ENCODE measurements at places on chromosomes 2 and 18.

- no peak for DNase-seq
Observed at GRCh38 chr2:223587301-223587700, 14.9 kb downstream of the SCG2 start.

- DNase-seq: no peak
Observed at GRCh38 chr18:60024857-60025256, 125.1 kb downstream of the PMAIP1 start.

DNA sequence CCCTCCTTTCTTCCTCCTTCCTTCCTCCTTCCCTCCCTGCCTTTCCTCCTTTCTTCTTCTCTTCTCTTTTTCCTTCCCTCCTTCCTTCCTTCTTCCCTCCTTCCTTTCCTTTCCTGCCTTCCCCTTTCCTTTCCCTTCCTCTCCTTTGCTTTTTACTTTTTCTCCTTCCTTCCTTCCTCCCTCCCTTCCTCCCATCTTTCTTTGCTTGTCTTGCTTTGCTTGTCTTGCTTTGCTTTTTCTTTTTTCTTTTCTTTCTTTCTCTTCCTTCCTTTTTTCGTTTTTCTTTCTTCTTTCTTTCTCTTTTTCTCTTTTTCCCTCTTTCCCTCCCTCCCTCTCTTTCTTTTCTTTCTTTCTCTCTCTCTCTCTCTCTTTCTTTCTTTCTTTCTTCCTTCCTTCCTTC lies 113.0 kb downstream of the NYAP2 start:
- DNase-seq: no peak

- DNase-seq: no peak
Observed at GRCh38 chr2:7444626-7445025, 527.4 kb downstream of the RNF144A start.

DNA sequence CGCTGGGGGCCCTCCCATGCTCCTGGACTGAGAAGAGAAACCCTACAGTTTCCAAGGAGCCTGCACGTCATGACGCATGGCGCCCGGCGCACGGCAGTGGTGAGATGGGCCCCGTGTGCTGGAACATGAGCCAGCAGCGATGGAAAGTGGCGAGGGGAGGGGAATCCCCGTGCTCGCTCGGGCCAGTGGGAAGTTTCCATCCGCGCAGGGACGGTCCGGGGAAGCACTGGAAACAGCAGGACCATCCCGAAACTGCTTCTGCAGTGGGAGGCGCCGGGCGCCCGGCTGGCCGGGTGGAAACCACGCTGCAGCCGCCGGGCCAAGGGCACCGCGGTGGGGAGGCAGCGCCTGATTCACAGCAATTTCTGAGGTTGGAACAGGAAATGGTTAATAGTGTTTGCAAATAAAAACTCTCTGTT lies 4.9 kb upstream of the PDCD1 start:
- DNase-seq: no peak

GRCh38 chr2:2164326-2164917 lies 166.7 kb downstream of the MYT1L start:
- DNase-seq: no peak

- DNase-seq: peak; percentile 25
Observed at GRCh38 chr2:237309011-237309410, 105.0 kb downstream of the COL6A3 start.

DNA sequence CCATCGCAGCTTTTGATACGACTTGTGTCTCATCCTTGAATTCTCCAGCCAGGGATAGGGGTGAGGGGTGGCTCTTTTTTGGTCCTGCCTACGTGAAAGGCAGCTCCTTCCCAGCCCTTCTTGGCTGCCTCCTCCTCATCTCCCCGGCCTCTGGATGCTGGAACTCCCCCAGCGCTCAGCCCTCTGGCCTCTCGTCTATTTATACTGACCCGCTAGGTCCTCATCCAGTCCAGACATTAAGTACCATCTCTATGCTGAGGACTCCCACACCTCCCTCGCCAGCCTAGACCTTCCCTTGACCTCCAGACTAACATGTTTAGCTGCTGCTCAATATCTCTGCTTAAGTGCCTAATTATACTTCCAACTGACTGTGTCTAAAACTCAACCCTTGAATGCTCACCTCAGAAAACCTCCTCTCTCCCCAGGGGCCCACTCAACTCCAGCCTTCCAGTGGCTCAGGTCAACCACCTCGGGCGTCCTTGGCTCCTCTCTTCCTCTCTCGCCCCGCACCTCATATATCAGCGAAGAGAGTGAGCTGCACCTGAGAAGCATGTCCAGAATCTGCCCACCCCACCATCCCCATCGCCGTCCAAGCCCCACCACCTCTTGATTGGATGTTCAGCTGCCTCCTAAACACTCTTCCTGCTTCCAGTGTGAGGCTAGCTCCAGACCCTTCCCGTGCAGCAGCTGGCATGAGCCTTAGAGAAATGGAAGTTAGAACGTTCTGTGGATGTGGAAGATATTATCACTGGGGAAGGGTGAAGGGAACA lies 34.8 kb downstream of the TOGARAM2 start:
- DNase-seq: no peak

DNA sequence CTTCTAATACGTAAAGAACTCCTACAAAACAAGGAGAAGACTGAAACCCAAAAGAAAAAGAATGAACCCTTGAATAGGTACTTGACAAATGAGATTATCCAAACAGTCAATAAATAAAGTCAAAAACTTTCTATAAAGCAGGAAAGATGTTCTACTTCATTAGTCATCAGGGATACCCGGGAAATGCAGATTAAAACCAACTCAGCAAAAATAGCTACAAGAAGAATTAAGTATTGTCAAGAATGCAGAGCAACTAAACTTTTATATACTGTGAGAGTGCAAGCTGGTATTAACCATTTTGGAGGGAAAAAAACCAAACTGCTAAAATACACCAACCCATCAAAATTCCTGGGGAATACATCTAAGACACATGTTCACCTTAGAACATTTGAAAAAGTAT lies 10.4 kb downstream of the TXNL1 start:
- no peak for DNase-seq

GRCh38 chr2:88209521-88210131 lies 39.5 kb downstream of the THNSL2 start:
- peak; percentile 27 for DNase-seq

DNA sequence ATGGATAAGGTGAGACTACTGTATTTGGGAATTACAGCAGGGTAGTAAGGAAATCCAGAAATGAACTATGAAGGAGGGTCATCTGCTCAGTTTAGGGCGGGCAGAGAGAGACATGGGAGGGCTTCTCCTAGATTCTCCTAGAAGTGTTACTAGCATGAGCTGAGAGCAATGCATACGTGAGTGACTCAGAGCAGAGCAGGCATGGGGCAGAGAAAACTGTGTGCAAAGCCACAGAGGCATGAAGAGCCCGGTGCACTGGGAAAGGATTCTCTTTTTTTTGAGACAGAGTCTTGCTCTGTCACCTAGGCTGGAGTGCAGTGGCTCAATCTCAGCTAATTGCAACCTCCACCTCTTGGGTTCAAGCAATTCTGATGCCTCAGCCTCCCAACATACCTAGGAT lies 116.2 kb downstream of the SOCS6 start:
- DNase-seq: no peak

GRCh38 chr2:174717273-174717672 lies 47.0 kb downstream of the CHRNA1 start:
- no peak for DNase-seq

GRCh38 chr2:176979981-176980710 lies 232.4 kb upstream of the HNRNPA3 start:
- DNase-seq: no peak

DNA sequence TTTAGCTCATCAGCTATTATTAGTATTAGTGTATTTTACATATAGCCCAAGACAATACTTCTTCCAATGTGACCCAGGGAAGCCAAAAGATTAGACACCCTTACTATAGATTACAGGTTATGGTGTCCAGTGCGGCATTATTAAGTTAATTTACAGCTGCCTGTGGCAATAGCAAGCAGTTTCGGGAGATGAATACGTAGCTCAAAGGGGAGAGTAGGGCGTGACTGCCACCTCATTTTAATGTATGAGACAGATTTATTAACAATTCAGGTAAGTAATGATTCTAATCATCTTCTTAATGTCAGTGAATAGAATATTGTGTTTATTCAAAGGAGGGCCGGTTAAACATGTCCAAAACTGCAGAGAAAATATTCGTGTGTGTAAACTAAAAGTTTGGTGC lies 6.8 kb upstream of the DSG3 start:
- DNase-seq: no peak

- DNase-seq: no peak
Observed at GRCh38 chr2:127388423-127389164, 819 bp upstream of the MAP3K2 start.

DNA sequence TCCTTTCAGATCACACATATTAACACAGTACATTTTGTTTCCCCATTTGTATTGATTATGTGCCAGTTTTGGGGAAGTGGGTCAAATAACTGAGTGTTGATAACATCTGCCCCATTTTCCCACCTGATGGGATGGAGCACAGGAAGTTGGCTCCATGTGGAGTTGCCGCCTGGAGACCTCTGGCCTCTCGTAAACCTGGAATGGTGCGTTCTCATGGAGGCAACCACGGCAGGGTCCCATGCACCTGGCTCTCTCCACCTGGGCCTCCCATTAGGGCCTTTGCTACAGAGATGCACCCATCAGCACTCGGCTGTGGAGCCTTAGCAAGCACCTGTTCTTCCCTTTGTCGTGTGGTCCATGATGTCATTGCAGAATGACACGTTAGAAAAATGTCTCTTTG lies 130.6 kb downstream of the MBP start:
- no peak for DNase-seq

DNA sequence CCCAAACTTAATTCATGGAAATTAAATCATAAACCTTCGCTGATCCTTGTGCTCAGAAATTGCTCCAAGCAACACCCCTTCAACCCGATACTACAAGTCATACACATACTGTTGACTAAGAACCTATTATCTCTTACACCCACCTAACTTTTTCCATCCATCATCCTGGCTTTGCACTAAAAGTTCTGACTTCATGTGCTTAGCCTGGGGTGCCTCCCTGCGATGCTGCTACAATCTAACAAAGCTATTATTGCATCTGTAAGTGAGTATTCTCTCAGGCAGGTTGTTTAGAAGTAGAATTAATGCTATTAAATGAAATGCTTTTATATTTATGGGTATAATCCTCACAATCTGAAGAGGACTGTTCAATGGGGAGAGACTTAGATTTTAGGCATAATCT lies 619.8 kb downstream of the CCDC85A start:
- DNase-seq: no peak

DNA sequence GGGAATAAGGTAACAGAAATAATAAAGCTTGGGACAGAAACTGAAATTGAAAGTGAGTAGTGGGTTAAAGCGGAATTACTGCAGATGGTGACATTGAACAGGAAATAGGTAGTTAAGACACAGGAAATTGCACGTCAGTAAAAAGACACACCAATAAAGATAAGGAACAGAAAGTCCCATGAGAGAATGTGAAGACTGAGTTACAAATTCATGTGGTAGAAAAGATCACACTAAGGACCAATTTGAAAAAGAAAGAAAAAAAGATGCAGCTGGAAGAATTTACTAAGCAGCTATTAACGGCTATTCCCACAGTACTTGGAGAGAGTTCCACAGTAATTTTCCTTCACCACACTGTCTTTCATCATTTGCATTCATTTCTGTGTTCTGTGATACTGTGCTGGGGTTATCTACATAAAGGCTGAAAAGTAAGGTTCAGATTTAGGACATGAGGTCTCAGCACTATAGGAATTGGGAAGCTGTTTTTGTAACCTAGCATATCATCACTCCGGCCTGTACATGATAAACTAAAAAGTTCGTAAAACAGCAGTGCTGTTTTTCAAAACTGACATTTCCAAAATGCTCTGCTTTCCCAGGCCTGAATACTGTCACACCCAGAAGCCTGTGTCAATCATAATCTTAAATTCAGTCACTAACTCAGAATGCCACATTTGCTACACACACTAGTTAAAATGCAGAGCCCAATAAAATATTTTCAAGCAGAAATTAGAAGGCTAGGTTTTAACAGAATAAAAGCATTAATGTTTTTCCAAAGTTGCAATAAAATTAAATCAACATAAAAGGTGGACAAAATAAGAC lies 42.9 kb downstream of the SRBD1 start:
- peak; percentile 72 for DNase-seq

- no peak for DNase-seq
Observed at GRCh38 chr18:28560331-28560730, 383.4 kb upstream of the CDH2 start.

DNA sequence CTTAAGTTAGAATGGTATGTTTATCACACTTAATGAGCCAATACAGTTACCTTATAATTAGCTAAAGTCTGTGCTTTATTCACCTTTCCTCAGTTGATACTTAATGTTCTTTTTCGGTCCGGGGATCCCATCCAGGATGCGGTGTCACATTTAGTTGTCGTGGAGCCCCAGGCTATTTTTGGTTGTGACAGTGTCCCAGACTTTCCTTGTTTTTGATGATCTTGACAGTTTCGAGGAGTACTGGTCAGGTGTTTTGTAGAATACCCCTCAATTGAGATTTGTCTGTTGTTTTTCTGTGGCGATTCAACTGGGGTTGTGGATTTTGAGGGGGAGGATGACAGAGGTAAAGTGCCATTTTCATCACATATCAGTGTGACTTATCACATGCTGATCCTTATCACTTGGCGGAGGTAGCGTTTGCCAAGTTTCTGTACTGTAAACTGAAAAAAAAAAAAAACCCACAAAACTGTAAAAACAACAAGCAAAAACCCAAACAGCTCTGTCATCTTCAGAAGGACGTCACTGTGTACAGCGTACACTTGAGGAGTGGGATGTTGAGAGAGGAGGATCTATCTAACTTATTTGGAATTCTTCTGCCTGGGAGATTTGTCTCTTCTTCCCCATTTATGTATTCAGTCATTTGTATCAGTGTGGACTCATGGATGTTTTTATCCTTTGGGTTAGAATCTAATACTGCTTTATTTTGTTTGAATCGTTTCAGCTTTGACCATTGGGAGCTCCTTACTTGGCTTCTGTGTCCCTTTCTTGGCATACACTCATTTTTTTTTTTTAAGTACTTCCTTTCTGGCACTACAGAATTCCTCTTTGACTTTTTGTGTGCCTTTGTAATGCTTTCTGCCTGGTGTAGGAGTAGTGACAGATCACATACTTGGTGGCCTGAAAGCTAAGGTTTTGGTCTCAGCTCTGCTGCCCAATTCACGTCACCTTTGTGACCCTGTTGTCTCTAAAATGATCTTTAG lies 68.1 kb downstream of the FMNL2 start:
- DNase-seq: no peak

GRCh38 chr2:70728128-70728527 lies 39.9 kb downstream of the ADD2 start:
- DNase-seq: no peak

- DNase-seq: no peak
Observed at GRCh38 chr18:2180586-2180985, 390.7 kb downstream of the METTL4 start.

Measured in pons (tissue), 1 donor.